ENCODE measurements at places on chromosomes 16 and 17.
A peak's percentile ranks its signal among the peaks of the same experiment; 100 is the strongest.

- no peak for DNase-seq
These were observed 2.1 kb downstream of the ARMC7 start for GRCh38 chr17:75111777-75112335.

- DNase-seq, result no peak
These were observed 17.8 kb downstream of the CDH8 start for GRCh38 chr16:62018301-62019060.

DNA sequence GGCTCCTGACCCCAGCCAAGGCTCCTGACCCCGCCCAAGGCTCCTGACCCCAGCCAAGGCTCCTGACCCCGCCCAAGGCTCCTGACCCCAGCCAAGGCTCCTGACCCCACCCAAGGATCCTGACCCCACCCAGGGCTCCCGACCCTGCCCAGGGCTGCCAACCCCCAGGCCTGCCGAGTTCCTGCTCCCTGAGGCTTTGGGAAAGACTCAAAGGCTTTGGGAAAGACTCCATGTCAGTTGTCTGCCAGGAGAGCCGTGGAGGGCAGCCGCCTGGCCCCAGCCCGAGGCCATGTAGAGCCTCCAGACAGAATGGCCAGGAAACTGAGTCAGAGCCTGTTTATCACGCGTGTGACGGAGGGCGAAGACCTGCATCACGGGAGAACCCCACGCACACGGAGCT, 21.1 kb downstream of the CBFA2T3 start:
- DNase-seq, result no peak

GRCh38 chr16:15490123-15490711, 55.8 kb downstream of the BMERB1 start:
- DNase-seq, result no peak

DNA sequence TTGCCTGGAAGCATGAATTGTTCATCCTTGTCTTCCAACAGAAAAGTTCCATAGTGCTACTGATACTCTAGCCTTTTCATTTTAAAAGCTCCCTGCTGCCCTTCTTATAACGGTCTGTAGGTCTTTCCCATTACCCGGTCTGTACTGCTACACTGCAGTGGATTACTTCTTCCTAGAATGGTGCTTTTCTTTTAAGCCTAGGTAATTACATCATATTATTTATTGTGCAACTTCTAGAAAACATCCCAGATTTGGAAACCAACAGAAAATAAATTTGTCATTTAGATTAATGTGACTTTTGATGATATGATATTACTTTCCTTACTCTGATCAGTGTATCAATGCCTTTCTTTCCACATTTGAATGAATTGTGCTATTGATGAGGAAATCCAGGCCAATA, 199.4 kb downstream of the TANC2 start:
- DNase-seq, result no peak

GRCh38 chr16:48963306-48963705, 318.3 kb downstream of the CBLN1 start:
- no peak for DNase-seq

- DNase-seq, result no peak
These were observed 72.6 kb upstream of the COX10 start for GRCh38 chr17:13996748-13997147.

DNA sequence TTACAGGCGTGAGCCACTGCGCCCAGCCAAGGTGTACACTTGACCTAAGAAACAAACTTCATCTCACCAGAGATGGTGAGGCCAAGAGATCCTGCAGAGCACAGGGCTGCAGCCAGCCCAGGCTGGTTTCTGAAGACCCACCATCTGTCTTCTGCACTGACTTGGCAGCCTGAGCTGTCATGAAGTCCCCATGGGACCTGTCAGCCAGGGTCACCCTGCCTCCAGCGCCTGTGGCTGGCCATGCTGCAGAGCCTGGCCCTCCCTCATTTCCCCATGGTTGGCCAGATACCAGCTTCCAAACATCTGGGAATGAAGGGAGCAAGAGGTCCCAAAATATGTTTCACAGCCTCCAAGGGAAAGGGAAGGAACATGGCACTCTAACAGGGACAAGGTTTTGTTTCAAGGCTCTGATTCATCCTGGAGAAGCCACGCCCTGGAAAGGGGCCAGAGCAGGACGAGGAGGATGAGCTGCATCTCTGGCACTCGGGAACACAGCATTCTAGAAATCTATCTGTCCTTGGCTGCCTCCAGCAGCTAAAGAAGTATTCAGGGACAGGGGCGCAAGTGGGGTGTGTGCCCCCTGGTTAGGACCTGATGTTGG, 45.3 kb downstream of the DDX19A start:
- DNase-seq, result no peak

GRCh38 chr17:18043491-18043890, 4.3 kb downstream of the GID4 start:
- DNase-seq, result no peak

GRCh38 chr16:85072947-85073346, 39.3 kb downstream of the CIBAR2 start:
- no peak for DNase-seq

GRCh38 chr17:4872786-4873185, 26.6 kb upstream of the C17orf107 start:
- DNase-seq, result no peak

GRCh38 chr16:82059983-82060421, 24.9 kb downstream of the HSD17B2 start:
- DNase-seq, result no peak

- no peak for DNase-seq
These were observed 358.3 kb downstream of the SNX29 start for GRCh38 chr16:12334852-12335251.

DNA sequence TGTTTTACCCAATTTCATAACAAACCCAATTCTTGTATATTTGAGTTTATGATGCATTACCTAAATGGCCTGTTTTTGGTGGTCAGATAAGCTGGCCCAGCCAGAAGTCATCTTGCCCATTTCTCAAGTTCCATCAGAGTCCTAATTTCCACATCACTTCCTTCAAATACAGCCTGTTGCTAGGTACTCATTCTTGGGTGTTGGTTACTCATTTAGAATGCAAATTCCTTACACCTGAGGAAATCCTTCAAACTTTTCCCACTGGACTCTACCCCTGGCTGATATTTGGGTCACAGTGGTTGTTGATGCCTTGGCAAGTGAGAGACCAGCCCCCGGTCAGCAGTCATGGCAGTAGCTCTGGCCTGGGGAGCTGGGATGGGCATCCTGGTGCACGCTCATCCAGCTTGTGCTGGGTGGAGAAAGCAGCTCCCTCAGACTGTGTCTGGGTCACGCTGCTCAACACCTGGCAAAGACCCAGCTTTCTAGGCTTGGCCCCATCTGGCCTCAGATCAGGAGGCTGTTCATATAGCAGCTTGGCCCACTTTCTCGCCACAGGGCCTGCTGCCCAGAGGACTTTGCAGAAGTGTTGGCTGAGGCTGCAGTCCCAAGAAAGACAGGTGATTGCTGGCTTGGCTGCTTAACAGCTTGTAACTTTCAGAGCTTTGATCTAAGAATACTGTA, 25.8 kb downstream of the WSB1 start:
- DNase-seq, result peak; percentile 38

- DNase-seq, result no peak
These were observed 26.5 kb downstream of the DUSP14 start for GRCh38 chr17:37516127-37516571.

Measured in SHP77 (cell line).